ENCODE measurements at places on chromosomes 13 and 19. TPM values are rescaled to one million over a fixed set of nuclear protein-coding genes. Genes with fewer than 3 reads are reported as not detected.

Gene AMER2
- not detected for total RNA-seq

Gene ZNF471
- 2.2 TPM for total RNA-seq

Gene LYL1
- total RNA-seq, result 5.6 TPM

Gene INTS6
- 55.3 TPM for total RNA-seq

Gene POMP
- 23.4 TPM for total RNA-seq

Gene METTL21C
- total RNA-seq, result not detected

Gene RFPL4A
- not detected for total RNA-seq

Gene ADGRE2
- total RNA-seq, result 0.82 TPM

Gene CGB3
- total RNA-seq, result not detected

Gene LSR
- total RNA-seq, result 36.8 TPM

Gene LRRC63
- 0.82 TPM for total RNA-seq

Gene ONECUT3
- total RNA-seq, result not detected

Gene TEX101
- total RNA-seq, result not detected

Gene APLP1
- 0.15 TPM for total RNA-seq

Gene ARRDC2
- total RNA-seq, result 192 TPM

Gene MATK
- 26.2 TPM for total RNA-seq

Gene ZGLP1
- total RNA-seq, result 3.9 TPM

Gene SIGLEC5
- 0.26 TPM for total RNA-seq

Gene ZNF229
- 2.2 TPM for total RNA-seq

Gene CDC42EP5
- not detected for total RNA-seq

Gene WBP4
- total RNA-seq, result 4.7 TPM

Gene ACP5
- 23.6 TPM for total RNA-seq

Gene SPINT2
- 39.3 TPM for total RNA-seq

Gene TMEM190
- total RNA-seq, result not detected

Gene KCNK6
- total RNA-seq, result 8.2 TPM

Gene NLRP5
- not detected for total RNA-seq

Gene SERP2
- 0.65 TPM for total RNA-seq

Gene SOX1
- not detected for total RNA-seq

Gene KLK4
- total RNA-seq, result not detected

Gene TNFSF9
- 1.6 TPM for total RNA-seq

Gene PLPP2
- total RNA-seq, result 2.3 TPM

Gene LGALS4
- 3.8 TPM for total RNA-seq

Gene MTUS2
- total RNA-seq, result 0.05 TPM

Gene TNFSF11
- total RNA-seq, result 0.57 TPM

Gene SHANK1
- total RNA-seq, result 3.3 TPM

Gene TUBA3C
- not detected for total RNA-seq

Gene HPN
- 0.46 TPM for total RNA-seq

Gene NOTCH3
- 0.44 TPM for total RNA-seq

Gene CYP4F8
- total RNA-seq, result not detected

Gene CCDC8
- not detected for total RNA-seq

Gene ARHGEF7
- 83.7 TPM for total RNA-seq

Gene LRRC4B
- not detected for total RNA-seq

Gene CRLF1
- not detected for total RNA-seq

Gene IGSF23
- not detected for total RNA-seq

Gene ITGBL1
- total RNA-seq, result not detected

Gene APOC1
- total RNA-seq, result 8.5 TPM

Gene RUBCNL
- 2.2 TPM for total RNA-seq

Gene NLRP9
- total RNA-seq, result not detected

Gene IZUMO1
- not detected for total RNA-seq

Gene SIGLEC10
- total RNA-seq, result 6.7 TPM

Gene ADGRE1
- 3.4 TPM for total RNA-seq

Gene LIM2
- not detected for total RNA-seq

Gene SH2D3A
- total RNA-seq, result 68.8 TPM

Gene DNAJC15
- 7.8 TPM for total RNA-seq

Gene NCCRP1
- 0.46 TPM for total RNA-seq

Gene ZNF134
- total RNA-seq, result 31.0 TPM

Measured in T-cell (primary cell).